Pulmonary artery endothelial cell (primary cell): ENCODE measurements at places on chromosomes 12 and 14.
A peak's percentile ranks its signal among the peaks of the same experiment; 100 is the strongest.

DNA sequence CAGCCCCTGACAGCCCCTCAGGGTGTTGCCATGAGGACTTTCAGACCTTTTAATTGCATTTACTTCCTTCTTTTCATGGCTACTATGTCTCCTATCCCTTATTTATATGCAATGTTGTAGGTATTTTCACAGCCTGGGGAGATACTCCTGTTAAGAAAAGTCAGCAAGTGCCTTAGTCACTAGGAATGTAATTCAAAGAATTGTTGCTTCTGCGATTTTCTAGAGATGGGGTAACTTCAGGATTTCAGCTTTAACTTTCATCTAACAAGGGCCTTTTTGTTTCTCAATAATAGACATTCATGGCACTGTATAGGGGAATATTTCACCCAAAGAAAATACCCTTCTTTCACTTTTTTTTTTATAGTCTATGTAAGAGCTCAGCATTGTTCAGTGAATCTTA lies 533.3 kb upstream of the MIS18BP1 start:
- no peak for DNase-seq

- no peak for DNase-seq
Observed at GRCh38 chr14:74326369-74327152, 21.7 kb upstream of the VRTN start.

DNA sequence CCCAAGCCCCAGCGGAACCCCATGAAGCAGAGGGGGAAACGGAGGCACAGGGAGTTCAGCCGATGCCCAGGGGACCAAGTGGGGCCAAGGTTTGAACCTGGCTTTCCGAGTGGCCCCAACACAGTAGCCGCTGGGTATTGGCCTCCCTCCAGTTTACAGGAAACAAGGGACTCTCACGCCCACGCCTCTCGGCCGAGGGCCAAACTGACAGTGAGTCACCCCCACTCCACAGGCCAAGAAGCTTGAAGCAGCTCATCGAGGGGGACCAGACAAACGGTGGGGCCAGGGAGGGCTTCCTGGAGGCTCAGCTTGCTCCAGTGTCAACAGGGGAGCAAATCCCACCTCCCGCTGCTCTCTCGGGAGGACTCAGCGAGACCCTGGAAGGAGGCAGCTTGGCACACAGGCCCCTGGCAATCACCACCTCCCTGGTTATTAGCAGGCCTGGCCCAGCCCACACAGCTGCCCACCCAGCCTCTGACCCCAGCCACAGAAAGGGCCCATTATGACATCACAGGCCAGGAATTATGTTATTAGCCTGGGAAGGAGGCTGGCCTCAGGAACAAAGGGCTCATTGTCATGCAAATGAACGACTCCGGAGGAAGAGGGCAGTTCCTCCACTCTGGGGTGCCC lies 54.6 kb downstream of the NCOR2 start:
- DNase-seq, result peak; percentile 91

- DNase-seq, result no peak
Observed at GRCh38 chr14:93764211-93764659, 24.1 kb downstream of the PRIMA1 start.

GRCh38 chr14:100654814-100655740 lies 67.9 kb upstream of the BEGAIN start:
- no peak for DNase-seq
